ENCODE measurements at places on chromosomes 7 and 10. TPM values are rescaled to one million over a fixed set of nuclear protein-coding genes. Genes with fewer than 3 reads are reported as not detected.

The COL13A1 gene
- 11.8 TPM for total RNA-seq

The AKR1B15 gene
- not detected for total RNA-seq

GRCh38 chr7:37993060-37993501, 72.6 kb downstream of the EPDR1 start:
- no peak for DNase-seq

The ABCC2 gene
- total RNA-seq = 0.28 TPM

- DNase-seq = no peak
Measured at GRCh38 chr10:33921970-33922605, 587.6 kb upstream of the NRP1 start.

DNA sequence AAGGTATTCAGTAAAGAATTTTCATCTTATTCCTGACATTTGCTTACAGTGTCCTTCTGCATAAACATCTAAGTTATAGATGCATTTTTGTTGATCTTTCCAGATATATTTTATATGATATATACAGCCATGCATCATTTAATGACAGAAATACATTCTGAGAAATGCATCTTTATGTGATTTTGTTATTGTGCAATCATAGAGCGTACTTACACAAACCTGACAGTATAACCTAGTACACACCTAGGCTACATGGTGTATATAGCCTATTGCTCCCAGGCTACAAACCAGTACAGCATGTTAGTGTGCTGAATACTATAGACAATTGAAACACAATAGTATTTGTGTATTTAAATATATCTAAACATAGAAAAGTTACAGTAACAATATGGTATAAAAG, 642.0 kb downstream of the XPNPEP1 start:
- no peak for DNase-seq

DNA sequence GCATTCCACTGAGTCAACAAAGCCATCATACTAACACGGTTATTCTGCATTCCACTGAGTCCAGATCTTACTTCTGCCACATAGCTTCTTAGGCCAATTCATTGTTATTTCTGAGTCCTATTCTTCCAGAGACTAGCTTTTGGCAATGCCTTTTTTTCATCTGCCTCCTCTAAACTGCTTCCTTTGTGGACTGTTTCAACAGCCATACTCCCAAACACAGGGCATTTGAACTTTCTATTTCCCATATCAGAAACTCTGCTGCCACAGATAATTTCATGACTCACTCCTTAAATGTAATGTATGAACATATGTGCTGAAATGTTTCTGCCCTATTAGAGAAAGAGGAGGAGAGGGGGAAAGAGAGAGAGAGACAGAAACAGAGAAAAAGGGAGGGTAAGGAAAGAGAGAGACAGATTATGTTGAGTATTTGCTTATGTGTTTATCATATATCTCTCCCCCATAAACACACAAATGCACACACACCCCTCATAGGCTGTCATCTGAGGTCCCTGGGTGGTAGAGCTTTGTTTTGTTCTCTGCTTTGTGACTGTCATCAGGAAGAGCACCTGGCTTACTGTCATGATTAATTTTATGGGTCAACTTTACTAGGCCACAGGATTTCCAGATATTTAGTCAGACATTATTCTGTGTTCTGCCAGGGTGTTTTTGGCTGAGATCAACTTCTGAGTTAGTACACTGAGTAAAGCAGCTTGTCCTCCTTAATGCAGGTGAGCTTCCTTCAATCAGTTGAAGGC, 308.0 kb upstream of the KCND2 start:
- DNase-seq = no peak

GRCh38 chr10:77592946-77593636, 44.5 kb downstream of the KCNMA1 start:
- DNase-seq = peak; percentile 72

DNA sequence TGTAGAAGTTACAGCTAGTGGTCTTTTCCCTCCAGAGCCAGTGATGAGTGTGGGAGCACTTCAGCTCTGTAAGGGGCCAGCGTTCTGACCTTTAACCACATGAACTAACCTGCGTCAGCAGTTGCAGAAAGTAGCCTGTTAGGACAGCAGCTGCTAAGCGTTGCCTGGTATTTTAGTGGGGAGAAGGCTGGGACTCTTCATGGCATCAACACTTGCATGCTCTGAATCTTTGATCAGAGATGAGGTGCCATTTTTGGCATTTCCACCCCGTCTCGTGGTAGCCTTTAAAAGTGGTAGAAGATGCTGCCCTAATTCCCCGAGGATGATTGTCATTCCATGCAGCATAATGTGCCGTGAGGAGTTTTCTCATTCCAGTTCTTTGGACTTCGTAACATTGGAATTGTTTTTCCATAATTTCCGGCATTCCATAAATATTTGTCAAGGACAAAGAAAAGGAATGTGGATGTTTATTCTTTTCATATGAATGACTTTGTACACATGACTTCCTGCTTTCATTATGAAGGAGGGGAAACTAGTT, 92.2 kb downstream of the AVL9 start:
- no peak for DNase-seq

DNA sequence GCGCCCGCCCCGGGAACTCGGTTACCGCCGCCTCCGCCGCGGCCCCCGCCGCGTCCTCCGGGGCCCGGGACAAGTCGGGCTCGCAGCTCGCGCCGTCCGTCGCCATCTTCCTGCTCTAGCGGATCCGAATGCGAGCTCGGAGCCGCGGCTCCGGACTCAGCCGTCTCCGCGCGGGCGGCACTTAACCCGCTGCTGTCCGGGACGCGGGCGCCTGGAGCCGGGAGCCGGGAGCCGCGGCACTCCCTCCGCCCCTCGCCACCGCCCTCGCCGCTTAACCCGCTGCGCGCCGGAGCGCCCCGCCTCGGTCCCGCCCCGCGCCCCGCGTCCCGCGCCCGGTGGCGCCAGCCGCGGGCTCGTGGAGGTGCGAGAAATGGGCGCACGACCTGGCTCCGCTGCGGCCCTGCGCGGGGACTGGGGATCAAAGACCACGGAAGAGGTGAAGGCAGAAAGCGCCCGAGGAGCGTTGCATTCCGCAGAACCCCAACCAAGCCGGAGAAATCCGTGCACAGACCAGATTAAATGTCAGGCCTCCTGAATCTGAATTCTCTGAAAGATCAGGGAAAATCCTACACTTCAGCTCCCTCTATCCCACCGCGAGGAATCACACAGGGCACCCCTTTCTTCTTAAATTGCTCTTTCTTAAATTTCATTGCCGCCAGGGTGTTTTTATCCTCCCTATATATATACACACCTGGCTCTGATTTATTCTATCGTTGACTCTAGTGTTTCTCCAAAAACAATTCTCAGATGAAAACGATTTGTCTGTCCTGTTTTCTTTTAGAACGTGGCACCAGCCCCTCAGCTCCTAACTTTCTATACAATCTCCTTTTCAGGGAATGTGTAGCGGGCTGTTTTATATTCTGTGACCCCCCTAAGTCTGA, at the start of gene CTTNBP2:
Gene CTTNBP2, minus strand, starts transcription at position 132 of the 881 bp plus-strand sequence. Its CDS starts 26 bp downstream, at position 106.
- peak; percentile 65 for DNase-seq

DNA sequence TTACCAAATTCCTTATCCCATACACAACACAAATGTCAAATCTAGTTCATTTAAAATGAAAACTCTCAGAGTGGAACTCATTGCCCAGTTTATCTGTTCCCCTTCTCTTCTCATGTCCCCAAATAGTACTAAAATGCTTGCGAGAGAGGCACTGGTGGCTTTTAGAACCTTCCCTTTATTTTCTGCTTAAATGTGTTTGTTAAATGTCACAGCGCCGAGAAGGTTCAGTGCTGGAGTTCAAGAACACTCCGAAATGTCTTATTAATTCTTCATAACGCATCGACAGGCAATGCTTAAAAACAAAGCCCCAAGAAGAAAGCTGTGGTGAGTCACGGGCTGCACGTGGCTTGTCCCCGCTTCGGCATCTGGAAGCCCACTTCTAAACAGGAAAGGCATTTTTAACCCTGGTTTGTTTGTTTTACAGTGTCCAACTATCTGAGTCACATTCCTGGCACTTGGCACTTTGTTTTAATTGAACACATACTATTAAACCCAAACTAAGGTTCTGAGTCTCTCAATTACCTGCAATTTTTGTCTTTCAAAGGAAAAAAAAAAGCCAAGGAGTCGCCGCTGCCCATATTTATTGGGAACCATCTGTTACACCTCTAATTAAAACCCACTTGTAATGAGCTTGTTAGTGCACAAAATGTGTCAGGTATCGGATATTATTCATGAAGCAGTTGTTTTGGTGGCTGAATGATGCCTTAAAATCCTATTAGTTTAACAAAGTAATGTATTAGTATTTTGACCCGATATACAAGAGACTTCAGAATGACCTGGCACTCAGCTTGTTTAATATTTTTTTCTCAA, 49.9 kb upstream of the MGMT start:
- no peak for DNase-seq

The NPC1L1 gene
- total RNA-seq = not detected

DNA sequence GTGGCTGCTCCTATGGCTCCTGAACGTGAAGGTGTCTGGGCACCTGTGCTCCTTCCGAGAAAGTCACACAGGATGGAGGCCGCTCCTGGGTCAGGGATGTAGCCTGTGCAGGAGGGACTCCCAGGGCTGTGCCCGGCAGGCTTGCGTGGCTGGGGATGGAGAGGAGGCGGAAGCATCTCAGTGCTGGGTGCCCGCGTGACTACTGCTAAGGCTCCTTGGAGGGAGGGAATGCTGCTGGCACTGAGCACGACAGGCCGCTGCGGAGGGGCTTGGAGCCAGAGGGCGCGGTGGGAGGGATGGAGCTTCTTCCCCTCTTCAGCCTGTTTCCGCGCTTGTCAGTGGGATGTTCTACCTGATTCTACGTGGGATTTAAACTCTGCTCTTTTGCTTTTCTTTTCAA, 35.0 kb downstream of the ADCY1 start:
- peak; percentile 16 for DNase-seq

The HMX2 gene
- total RNA-seq = not detected

Data from right atrium auricular region (tissue), 2 donors.